Stimulated activated CD4-positive, alpha-beta T cell treated with anti-CD3 and anti-CD28 coated beads, Interleukin-12 subunit alpha, Interleukin-12 subunit beta, amount 100 ng/mL, for 4 hours (primary cell): ENCODE measurements at places on chromosomes 12 and 14.
A peak's percentile ranks its signal among the peaks of the same experiment; 100 is the strongest.

DNA sequence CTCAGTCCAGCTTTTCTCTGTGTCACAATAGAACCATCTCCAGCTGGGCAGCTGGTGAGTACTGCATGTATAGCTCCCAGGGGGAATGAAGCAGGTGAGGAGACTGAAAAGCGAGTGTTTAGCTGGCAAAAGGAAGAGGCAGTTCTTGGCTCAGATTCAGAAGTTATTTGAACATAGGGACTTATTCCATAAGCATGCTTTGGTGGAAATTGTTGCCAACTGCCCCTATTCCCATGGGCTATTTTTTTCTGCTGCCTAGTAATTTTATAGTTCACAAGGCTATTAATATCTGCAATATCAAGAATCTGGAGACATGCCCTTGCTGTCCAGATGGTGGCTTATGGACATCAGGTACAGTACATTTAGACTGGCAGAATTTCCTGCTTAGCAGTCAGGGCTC, 1112.7 kb downstream of the LRFN5 start:
- DNase-seq, result no peak

DNA sequence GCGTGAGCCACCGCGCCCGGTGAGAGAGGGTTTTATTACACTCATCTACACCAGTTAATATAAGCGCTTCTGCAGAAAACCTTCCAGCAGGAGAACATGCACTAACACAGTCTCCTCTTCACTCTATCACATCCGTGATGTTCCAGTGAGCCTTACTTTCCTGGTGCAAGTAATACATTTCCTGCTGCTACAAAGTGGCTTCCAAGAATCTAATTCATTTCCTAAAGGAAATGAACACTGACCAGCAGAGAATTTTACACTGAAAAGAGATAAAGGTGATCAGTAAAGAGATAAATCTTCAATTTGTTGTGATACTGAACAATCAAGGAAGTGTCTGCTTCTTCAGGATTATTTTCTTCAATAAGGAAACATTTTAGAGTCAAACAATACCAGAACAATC, 39.5 kb downstream of the ZFYVE21 start:
- DNase-seq, result no peak

- DNase-seq, result no peak
These were observed 5.1 kb upstream of the SLC38A2 start for GRCh38 chr12:46377678-46378077.

- no peak for DNase-seq
These were observed 15.6 kb downstream of the KLHDC2 start for GRCh38 chr14:49783394-49784014.

- no peak for DNase-seq
These were observed 127.2 kb upstream of the RGS6 start for GRCh38 chr14:71804992-71805391.

GRCh38 chr14:58107947-58108552, 44.0 kb downstream of the ARMH4 start:
- peak; percentile 16 for DNase-seq

DNA sequence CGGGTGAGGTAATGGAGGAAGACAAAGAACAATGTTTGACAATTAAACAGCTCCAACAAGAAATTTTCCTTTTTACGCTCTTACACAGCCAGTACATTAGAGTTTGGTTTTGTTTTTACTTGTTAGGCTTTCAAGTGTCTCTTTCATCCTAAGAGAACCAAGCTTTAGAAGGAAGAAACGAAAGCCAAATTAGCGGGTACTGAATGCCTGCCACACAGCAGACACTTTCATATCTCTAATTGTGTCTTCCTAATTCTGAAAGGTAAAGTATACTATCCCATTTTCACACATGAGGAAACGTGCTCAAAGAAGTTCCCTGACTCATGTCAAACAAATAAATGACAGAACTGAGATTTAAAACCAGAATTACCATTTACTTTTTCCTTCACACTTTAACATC, 65.0 kb downstream of the CDK17 start:
- no peak for DNase-seq

DNA sequence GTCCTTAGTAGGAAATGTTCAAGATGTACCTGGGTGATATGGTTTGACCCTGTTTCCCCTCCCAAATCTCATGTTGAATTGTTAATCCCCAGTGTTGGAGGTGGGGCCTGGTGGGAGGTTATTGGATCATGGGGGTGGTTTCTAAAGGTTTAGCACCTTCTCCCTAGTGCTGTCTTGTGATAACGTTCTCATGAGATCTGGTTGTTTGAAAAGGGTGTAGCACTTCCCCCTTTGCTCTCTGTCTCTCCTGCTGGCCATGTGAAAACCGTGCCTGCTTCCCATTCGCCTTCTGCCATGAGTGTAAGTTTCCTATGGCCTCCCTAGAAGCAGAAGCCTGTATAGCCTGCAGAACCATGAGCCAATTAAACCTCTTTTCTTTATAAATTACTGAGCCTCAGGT, 353.0 kb upstream of the SFSWAP start:
- no peak for DNase-seq

DNA sequence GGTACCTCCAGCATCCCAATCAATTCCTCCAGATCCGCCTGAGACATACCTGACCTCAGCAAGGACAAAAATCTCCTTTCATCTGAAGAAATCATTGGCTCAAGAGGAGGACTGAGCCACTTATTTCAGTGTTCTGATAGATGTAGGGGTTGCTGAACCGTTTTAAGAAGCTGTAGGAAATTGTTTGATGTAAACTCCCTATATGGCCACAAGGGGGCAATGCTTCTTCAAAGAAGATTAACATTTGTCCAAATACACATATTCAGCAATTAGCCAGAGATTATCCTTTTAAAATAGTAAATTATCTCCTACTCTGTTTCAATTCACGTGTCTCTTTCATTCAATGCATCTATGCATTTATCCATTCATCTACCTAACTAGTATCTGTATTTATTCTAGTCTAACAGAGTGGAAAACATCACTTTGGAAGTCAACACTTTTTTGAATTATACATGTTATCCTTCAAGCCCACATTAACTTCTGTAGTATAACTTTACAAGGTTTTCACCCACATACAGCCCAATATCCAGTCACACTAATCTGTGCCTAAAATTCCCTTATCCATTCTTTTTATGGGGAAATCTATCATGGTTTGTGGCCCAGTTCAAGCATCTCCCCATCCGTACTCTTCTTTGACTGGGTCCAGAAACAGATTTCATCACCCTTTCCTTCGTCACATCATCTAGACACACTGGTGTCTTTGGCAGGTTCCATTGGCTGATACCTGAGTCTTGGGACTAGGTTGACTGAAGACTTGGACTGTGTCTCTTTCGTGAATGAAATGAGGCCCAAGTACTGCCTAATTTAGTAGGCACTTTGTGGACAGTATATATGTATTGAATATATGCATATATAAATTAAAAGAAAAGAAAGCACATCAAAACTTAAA, 411.0 kb upstream of the OR4E1 start:
- DNase-seq, result no peak

- peak; percentile 80 for DNase-seq
These were observed 3.3 kb upstream of the EXOC3L4 start for GRCh38 chr14:103091041-103091882.

DNA sequence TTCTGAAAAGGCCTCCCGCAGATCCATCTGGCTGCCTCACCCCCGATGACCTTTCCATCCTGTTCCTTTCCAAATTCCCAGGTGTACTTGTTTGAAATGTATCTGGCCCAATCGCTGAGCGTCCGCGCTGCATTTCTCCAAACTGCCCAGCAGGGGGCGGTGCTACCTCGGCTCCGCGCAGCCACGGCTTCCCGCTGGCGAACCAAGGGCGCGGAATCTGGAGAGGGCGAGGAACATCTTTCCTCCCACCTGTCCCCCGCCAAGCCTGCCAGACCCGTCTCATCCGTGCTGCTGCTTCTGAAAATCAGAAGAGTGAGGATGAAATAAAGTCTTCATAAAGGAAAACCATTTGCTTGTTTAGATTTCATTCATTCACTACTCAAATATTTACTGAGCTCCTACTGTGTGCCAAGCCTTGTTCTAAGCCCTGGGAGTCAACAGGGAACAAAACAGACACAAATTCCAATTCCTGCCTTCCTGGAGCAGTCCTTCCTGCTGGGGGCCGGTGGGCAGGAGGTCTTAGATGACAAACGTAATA, 16.8 kb upstream of the MYL2 start:
- DNase-seq, result peak; percentile 61

DNA sequence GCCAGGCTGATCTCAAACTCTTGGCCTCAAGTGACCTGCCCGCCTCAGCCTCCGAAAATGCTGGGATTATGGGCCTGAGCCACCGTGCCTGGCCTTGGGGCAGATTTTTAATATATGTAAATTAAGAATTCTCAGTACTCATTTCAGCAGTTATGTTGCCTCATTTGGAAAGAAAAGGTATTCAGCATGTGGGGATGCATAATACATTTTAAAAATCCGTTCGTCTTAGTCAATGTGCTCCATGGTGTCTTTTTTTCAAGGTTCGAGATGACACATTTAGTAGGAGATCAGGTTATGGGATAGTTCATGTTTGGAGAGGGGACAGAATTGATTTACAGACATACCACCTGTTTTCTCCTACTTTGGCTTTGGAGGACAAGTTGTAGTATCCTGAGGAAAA, 10.2 kb downstream of the SYNE2 start:
- DNase-seq, result no peak

DNA sequence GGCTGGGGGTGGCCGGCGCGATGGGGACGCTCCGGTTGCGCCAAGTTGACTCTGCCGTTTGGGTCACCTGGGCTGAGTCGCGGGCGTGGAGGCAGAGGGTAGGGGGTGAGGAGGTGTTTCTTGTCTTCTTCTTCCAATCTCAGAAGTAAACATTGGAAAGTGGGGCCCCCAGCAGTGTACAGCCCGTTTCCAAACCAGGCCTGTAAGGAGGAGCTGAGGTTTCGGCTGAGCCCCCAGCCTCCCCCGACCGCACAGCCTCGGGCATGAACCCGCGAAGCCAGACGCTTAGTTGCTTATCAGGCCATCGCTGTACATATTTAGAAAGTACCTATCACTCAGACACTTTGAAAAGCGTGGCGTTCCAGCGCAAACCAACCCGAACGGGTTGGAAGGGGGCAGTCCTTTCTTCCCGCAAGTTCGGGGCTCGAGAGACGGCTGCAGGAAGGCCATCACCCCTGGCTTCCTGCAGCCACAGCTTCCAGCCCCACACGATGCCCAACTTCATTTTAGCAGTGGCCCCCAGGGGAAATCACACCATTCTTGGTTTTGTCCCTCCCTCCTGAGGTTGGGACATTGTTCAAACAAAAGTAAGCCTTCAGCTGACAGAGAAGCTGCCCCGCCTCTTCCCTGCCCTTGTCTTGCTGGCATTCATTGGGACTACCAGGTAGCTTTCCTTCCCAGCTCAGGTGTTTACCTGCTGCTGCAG, 164.1 kb downstream of the ZFP36L1 start:
- DNase-seq, result peak; percentile 16
